ENCODE measurements at places on chromosomes 11 and 22.

DNA sequence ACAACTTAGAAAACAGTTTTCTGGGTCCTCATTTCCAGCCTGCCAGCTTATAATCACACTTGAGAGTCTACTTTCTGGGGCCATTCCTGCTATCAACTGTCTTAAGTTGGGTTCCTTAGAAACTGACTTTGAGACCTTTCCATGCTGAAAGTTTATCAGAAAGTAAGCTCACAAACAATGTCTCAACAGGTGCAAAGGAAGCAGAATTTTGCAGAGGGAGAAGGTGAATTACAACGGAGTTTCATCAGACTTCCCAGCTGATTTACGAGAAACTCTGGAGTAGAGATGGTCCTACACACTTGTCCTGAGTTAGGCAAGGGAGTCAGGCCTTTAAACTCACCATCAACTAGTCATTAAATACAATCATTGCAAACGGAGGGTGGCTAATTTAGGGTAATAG is 4.7 kb upstream of the OR52I2 start:
- DNase-seq: no peak

- DNase-seq: no peak
Measured at GRCh38 chr11:118530180-118530682, 761 bp upstream of the TMEM25 start.

DNA sequence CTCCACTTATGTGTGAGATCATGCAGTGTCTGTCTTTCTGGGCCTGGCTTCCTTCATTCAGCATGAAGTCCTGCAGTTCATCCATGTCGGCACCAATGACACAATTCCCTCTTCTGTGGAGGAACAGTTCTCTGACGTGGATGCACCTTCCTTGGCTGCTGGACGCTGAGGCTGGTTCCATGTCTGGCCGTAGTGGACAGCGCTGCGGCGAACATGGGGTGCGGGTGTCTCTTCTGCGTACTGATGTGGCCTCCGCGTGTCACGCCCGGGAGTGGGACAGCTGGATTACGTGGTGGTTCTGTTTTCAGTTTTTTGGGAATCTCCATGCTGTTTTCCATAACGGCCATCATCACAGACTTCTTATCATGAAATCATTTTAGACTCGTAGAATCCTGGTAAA is 16.9 kb upstream of the MUC2 start:
- DNase-seq: no peak

DNA sequence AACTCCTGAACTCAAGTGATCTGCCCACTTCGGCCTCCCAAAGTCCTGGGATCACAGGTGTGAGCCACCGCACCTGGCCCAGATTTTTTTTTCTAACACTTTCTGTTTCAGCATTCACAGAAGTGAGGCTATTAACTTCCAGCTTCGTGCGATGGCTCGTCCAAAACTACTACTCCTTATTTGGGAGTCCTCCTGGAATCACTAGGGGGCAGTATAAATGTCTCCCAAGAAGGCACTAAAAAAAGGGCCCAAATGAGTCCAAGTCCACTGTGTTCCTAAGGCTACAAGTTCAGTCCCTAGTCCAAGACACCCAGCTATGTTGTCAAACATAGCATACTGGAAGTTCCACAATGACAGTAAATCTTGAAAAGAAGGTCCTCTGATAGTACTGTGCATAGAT is 63.2 kb upstream of the BIRC3 start:
- no peak for DNase-seq

DNA sequence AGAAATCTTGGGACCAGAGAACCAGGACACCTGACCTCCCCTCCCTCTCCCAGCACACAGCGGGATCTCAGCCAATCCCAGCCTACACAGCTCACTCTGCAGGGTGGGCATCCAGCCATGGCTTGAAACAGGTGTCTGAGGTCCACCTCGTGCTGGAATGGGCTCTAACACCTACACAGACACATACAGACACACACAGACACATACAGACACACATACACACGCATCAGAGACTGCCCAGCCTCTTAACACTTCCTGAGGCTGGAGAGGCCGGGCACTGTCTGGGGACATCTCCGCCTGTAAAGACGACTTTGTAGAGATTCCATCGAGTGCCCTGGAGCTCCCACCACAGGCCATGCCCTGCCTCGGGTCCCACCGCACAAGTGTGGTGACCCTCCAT is 36.7 kb downstream of the CAPN1 start:
- DNase-seq: no peak

DNA sequence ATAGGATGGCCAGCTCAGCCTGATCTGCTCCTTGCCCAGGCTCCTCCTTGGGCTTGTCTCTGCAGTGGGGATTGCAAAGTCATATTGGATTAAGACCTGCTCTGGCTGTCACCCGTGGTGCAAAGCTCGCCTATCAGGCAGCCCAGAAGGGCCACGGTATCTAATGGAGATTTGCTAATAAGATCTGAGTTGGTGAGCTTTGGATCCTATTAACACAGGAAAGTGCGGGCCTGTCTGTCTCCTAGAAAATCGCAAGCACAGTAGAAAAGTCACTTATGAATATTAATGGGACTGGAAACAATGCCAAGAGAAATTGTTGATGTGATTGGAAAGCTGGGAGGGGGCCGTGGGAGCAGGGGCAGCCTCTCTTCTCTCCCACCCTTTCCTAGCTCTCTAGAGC is 72.8 kb downstream of the CHST1 start:
- no peak for DNase-seq
